HT1080 (cell line): ENCODE measurements at places on chromosomes 16 and 17. TPM values are rescaled to one million over a fixed set of nuclear protein-coding genes. Genes with fewer than 3 reads are reported as not detected.
A peak's percentile ranks its signal among the peaks of the same experiment; 100 is the strongest.

Gene VMO1
- total RNA-seq = not detected in 2 replicates

Gene CRHR1
- total RNA-seq = not detected in 2 replicates

Gene COIL
- total RNA-seq = 15.1 and 16.9 TPM in 2 replicates

DNA sequence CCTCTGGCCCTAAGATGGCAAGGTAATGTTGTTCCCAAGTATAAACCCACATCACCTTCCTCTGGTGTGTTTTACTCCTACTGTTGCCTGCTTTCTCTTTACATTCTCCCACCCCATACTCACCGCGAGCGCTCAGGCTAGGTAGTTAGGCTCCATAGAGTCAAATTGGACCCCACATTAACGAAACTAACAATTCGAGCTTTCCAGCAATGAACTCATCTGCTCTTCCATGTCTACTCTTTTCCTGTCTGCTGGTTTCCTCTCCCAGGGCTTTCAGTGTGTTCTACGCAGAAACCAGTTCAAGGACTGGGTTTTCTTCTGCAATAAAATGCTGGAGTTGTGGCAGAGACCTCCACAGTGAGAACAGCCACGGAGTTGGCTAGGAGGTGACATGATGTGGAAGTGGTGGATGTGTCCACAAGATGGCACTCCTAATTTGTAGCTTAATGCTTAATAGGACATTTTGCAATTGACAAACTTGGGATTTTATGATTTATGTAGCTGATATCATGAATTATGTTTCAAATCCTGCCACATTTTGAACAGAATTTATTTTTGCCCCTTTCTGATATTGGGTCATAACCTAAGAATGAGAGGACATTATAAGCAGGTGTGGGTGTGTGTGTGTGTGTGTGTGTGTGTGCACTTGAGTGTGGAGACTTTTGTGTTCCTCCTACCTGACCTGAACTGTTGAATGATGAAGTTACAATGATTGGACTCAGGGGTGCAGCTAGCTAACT, 2.2 kb upstream of the UQCRC2 start:
- DNase-seq = peak; percentile 23

DNA sequence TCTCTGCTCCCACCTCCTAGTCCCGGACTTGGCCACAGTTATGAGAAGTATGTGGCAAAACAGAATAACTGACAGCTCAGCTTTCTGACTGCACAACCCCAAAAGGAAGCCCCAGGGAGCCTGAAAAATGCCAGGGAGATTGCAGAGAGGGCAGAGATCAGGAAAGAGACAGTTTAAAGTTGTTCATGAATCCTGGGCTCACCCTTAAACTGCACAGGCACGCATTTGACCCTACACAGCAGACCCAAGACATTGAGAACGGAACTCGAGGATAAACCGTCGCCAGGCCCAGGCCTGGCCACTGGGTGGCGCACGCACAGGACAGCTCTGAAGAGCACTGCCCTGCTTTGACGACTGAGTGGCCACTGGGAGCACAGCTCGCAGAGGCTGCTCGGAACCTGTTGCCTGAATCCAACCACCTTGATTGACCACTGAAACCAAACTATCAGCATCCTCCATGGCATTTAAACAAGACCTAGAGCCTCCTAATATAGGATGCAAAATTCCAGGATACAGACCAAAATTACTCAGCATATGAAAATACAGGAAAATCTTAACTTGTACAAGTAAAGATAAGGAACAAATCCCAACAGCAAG, 114.0 kb downstream of the C16orf95 start:
- peak; percentile 51 for DNase-seq

DNA sequence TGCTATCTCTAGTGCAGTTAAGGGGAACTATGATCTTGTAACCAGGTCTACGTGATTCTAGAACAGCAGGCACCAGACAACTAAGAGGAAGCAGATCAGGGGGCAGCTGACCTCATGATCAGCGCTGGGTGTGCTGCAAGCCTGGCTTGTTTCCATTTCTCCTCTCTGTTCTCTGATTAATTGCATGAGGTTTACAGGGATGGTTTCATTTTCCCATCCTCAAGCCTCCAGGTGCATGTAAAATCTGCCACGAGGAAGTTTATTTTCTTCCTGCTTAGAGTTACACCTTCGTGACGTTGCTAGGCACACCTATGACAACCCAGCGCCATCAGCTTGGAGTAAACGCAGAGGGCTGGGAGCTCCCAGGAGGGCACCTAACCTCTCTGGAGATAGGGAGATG, 4.3 kb upstream of the NUPR1 start:
- no peak for DNase-seq

- no peak for DNase-seq
Measured at GRCh38 chr16:70324998-70325747, 21.5 kb upstream of the DDX19A start.

DNA sequence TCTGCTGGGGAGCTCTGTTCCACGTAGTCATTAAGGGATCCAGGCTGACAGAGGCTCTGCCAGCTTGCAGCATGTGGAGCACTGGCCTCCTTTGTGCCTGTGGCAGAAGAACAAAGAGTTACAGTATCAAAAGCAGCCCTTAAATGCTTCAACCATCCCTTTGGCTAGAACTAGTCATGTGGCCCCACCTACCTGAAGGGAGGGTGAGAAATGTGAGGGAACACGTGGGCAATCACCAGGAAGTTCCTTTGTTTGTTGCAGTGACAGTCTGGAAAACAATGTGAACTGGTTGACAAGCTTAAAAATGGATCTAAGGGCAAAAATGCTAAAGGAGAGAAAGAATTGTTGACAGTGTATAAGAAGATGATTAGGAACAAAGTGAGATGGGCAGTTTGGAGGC, 290.4 kb upstream of the HSBP1 start:
- peak; percentile 27 for DNase-seq

DNA sequence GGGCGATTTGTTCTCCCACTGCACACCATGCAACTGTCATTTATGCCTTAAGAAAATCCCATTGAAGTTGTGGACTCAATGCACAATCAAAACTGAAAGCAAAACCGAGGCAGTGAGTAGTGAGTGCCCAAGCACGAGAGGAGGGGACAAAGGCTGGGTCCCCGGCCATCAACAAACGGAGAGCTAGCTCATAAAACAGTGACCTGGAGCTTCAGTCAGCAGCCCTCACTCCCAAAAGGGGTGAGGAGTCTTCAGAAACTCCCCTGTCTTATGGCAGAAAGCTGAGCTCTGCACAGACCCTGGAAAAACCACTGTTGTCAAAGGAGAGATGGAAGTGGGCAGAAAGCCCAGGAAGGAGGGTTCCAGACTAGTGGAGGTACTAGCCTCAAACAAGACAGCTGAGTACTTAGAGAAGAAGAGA, 96.9 kb downstream of the ADCY9 start:
- peak; percentile 10 for DNase-seq

GRCh38 chr16:85491058-85491771, 121.9 kb upstream of the GSE1 start:
- DNase-seq = no peak

GRCh38 chr17:20988896-20989295, 53.9 kb downstream of the USP22 start:
- DNase-seq = no peak

DNA sequence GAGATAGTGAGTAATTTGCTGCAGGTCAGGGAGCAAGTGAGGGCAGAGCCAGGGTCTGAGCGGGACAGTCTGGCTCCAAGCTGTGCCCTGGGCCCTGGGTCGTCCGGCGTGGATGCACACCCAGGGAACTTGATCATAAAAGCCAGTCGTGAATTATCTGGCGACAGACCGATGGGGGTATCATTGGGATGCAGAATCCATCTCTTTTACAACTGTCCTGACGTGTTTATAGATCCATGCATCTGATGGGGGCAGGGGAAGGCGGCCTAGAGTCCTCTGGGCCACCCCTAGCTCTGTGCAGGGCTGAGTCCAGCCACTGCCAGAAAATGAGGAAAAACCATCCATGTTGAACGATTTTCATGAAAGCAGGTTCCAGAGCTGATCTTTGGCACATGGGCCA, 332.8 kb downstream of the C16orf95 start:
- no peak for DNase-seq
